ENCODE measurements at places on chromosomes 11 and 22.

- no peak for DNase-seq
These were observed 552.4 kb upstream of the ANO5 start for GRCh38 chr11:21640491-21640890.

DNA sequence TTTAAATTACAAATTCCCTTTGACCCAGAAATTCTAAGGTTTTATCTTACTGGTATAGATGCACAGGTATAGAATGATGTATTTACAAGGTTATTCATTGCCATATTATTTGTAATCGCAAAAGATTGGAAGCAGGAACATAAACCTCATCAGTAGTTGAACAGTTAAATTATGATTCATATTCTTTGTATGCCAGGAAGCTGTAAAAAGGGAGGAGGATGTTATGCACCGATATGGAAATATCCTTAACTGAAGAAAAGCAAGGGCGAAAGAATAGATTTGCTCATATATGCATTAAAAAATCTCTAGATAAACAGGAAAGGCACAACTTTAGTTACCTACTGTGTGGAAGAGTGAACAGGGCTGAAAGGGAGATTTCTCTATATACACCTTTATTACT is 36.7 kb downstream of the PPFIA1 start:
- no peak for DNase-seq

DNA sequence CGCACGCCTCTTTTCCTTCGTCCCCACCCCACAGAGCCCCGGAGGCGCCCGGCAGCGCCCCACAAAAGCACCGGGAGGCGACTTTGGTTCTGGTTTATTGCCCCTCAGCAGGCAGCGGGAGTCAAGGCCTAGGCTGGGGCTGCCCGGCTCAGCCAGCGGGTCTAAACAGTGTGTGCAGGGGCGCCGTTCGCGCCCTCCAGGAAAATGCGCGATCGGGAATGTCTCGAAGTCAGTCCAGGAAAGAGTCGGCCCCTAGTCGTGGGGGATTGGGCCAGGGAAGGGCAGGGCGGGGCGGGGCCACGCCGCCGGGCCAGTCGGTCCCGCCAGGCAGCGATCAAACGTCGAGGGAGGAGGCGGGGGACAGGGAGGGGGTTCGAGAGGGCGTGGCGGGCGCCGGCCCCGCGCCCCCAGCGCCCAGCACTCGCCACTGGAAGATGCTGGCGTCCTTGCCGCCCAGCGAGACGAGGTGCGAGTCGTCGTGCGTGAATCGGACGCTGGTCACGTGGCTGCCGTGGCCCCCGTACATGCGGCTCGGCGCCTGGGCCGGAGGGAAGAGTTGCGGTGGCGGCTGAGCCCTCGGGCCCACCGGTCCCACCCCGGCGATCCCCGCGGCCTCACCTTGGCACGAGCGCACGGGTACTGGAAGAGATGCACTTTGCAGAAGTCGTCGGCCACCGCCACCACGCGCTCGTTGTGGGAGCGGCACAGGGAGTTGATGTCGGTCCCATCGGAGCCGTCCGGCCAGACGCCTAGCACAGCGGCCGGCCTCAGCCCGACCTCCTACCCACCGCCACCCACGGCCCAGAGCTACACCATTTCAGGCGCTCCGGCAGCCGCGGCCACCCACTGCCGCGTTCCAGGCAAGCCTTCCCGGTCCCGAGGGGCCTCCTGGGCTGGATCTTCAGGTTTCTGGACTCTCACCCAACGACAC is 741 bp upstream of the MTA2 start:
- peak; percentile 47 for DNase-seq

DNA sequence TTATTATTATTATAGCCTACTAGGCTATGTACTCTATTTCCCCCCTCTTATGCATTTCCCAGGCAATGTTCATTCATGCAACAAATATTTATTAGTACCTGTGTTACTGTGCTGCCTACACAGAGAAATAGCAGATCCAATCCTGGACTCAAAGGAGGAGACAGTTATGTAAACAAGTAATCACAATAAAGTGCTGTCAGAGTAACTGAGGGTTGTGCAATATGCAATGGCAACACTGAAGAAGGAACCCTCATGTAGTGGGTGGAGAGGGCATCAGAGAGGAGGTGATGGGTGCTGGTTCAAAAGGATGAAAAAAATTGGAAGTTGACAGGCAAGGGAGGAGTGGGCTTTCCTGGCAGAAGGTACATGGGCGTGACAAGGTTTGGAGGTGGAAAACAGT is 886 bp upstream of the P4HA3 start:
- DNase-seq = no peak

GRCh38 chr22:29313126-29313575 is 2.3 kb downstream of the RASL10A start:
- DNase-seq = peak; percentile 72

- no peak for DNase-seq
These were observed 17.3 kb upstream of the CASTOR1 start for GRCh38 chr22:30306627-30307011.

- DNase-seq = no peak
These were observed 111.7 kb downstream of the GGTLC2 start for GRCh38 chr22:22756109-22756508.

GRCh38 chr22:41818596-41818995 is 14.3 kb upstream of the SREBF2 start:
- DNase-seq = no peak

- no peak for DNase-seq
These were observed 1296.3 kb downstream of the LRRC4C start for GRCh38 chr11:40162901-40163883.

- no peak for DNase-seq
These were observed 223.8 kb downstream of the FAM76B start for GRCh38 chr11:95565724-95566141.

GRCh38 chr22:21938906-21939305 is 13.7 kb downstream of the PPM1F start:
- no peak for DNase-seq

GRCh38 chr22:19376971-19377370 is 54.6 kb downstream of the HIRA start:
- DNase-seq = no peak

DNA sequence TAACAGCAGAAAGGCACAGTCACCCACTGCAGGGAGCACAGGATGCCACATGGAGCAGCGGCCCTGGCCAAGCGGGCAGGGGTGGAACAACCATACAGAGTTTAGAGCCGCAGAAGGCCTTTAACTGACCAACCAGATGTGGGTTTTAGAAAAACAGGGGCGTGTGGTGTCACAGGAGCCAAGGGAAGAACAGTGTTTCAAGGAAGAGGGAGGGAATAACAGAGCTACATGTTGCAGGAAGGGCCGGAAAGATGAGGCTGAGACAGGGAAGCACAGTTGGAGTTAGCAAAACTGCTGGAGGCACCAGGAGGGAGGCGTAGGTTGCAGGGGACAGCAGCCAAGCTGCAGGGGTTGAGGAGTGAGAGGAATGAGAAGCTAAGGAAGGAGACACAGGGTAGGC is 7.8 kb upstream of the NAA40 start:
- no peak for DNase-seq

- DNase-seq = no peak
These were observed 8.9 kb downstream of the OLFML1 start for GRCh38 chr11:7494086-7494745.

GRCh38 chr22:43263645-43264514 is 76.9 kb upstream of the TTLL12 start:
- peak; percentile 30 for DNase-seq

DNA sequence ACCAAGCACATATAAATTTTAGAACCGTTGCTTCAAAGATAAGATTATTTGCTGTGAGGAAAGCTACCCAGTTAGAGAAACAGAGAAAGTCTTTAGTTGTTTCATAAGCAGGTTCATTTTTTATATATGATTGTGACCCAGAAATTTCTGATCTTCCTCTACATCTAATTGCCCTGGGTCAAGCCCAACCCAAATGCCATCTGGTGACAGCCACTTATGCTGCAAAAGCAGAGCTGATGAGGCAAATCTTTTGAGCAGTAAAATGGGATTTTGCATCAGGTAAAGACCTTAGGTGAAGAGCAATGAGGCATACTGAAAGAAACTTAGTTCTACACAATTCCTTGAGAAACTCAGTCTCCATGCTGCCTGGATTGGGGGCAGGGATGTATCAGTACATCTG is 28.0 kb downstream of the SYT9 start:
- DNase-seq = no peak

DNA sequence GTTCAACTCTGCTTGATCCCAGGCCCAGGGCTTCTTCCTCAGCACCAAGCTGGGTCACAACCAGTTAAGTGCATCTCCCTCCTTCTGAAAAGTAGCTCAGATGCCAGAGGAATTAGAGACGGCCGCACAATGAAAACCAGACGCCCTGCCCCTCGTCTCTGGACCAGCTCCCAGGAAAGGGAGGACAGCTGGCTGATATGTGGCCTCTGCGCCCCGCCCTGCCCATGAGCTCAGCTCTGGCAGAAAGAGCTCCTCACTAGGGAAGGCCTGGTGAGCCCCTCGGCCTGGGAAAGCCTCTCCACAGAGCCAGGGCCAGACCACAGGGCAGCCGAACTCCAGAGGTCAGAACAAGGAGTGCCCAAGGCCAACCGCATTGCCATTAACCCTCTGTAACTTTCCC is 18.1 kb upstream of the SCGB1A1 start:
- peak; percentile 97 for DNase-seq

GRCh38 chr11:115676768-115677167 is 172.6 kb upstream of the CADM1 start:
- peak; percentile 70 for DNase-seq

- no peak for DNase-seq
These were observed 904.5 kb upstream of the API5 start for GRCh38 chr11:42407341-42407740.

DNA sequence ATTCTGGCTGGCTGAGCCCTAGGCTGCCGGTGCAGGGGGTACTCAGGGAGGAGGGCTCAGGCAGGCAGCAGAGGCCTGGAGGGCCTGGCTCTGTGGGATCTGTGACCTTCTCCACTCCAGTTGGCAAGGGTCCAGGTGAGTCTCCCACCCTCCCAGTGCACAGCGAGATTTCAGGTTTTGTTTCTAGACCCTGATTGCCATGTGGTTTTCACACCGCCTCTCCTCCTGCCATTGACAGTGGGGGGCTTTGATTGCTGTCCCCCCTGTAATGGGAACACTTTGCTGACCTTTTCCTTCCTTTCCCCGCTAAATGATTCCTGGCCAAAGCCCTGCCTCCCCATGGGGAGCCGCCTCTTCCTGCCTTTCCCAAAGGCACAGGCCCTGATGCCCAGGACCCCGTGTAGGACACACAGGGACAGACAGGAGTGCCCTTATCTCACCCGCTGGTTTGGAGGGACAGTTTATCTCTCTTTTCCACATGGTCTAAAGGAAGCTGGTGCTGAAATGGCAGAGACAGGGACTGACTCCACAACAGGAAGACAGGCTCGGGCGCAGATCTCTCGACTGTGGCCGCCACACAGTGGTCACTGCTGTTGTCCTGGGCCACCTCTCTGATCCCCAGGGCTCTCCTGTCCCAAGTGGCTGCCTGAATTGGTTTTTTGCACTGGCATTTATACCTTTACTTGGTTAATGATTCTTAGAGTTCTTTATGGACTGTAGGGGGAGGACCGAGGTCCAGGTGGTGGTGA is 43.4 kb downstream of the BCR start:
- no peak for DNase-seq

DNA sequence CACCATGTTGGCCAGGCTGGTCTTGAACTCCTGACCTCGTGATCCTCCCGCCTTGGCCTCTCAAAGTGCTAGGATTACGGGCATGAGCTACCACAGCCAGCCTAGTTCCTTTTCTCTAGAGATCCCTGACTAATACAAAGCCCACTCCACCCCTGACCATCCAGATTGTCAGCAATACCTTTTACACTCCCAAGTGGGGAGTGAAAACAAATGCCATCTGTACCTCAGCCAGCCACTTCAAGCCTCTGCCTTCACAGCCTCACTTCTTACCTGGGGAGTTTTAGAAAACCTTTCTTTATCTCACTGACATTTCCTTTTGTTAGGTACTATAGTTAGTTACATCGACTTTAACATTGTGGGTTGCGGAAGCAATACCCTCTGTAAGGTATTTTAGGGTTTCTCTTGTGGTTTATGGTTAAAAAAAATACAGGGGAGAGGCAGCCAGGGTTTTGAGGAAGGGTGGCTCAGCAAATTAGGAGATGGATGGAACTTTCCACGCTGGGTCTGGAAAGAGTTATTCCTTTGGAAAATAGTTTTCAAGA is 8.9 kb downstream of the TOM1 start:
- no peak for DNase-seq

GRCh38 chr11:120514541-120515121 is 3.1 kb downstream of the GRIK4 start:
- no peak for DNase-seq

DNA sequence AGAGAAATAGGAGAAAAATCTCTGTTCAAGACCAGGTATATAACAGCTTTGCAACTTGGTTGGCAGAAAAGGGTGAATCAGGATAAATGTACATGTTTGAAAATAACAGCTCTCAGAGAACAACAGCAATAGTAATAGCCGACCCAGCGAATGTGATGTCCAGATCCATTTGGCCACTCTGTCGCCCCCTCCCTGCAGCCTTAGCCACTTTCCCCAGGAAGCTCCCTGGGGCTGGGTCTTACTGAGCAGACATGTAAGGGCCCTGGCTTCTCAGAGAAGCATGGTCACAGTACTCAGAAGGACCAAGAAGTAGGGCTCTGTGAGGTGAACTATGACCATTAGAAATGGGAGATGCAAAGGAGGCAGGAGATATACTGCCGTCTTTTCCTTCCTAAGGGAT is 154.1 kb upstream of the SNX19 start:
- no peak for DNase-seq

- no peak for DNase-seq
These were observed 21.5 kb downstream of the LRP4 start for GRCh38 chr11:46896719-46897406.

DNA sequence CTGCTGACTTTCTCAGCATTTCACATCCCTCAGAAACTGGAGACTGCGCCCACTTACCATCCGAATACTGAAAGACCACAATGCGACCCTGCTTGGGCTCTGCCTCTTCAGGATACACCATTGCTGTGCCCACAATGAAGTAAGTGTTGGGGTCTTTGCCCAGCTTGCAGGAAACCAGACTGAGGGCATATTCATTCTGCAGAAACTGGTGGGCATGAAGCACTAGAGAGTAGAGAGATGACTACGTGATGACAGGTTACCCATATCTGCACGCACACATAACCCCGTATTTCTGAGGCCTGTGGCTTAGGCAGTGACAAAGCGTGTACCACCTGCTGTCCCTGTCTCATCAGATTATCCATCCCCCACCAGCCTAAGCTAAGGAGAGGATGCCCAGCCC is 14.6 kb upstream of the VWCE start:
- no peak for DNase-seq

Measured in AG20443 (cell line).